Fibroblast of skin of scalp (primary cell): ENCODE measurements at places on chromosomes 6 and 20.

DNA sequence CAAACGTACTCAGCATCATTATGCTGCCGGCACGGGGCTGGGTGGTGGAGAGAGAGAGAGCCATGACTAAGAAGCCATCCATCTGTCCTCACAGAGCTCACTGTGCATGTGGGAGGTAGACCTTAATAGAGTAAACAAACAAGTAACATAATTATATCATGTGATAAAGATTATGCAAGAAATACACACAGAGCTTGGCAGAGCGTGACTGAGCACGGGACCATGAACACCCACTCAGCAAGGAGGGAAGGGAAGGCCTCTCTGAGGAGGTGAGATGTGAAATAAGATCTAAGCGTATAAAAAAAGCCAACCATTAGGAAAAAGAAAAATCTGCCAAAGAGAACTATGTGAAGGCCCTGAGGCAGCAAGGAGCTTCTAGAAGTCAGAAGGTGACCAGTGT, 207.5 kb downstream of the PTPRT start:
- no peak for DNase-seq

GRCh38 chr6:4157506-4157905, 22.1 kb upstream of the ECI2 start:
- no peak for DNase-seq

DNA sequence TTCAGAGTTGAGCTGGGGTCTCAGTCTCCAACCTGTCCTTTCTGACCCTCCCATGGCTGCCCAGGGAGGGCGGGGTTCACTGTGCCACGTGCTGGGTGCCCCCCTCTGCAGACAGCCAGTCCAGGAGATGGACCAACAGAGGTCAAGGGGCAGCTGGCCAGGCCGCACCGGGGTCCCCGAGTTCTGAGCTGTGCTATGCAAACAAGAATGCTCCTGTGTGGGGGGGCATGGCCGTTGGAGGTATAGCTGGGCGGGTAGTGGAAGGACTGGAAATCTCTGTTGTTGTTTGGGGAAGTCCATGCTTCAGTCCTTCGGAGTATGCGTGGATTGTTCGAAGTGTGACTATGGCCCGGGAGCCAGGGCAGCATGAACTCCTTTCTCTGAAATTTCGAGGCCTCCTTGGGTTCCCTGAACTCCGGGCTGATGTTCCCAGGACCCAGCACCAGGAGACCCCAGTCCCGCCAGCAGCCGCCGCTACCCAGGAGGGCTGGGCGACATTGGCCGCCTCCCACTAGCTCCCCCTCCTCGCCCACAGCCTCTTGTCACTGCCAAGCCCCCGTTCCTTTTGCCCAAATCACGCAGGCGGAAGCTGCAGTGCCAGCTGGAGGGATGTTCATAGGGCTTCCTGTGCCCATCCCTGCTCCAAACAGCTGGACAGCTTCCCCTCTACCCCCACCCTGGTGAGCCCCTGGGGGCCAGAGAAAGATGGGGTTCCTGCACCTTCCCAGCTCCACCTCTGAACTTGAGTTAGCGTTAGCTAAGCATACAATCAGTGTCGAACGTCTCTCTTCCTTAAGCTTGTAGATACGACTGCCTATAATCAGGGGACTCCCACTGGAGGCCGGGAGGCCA, 126.6 kb downstream of the TAF4 start:
- no peak for DNase-seq

DNA sequence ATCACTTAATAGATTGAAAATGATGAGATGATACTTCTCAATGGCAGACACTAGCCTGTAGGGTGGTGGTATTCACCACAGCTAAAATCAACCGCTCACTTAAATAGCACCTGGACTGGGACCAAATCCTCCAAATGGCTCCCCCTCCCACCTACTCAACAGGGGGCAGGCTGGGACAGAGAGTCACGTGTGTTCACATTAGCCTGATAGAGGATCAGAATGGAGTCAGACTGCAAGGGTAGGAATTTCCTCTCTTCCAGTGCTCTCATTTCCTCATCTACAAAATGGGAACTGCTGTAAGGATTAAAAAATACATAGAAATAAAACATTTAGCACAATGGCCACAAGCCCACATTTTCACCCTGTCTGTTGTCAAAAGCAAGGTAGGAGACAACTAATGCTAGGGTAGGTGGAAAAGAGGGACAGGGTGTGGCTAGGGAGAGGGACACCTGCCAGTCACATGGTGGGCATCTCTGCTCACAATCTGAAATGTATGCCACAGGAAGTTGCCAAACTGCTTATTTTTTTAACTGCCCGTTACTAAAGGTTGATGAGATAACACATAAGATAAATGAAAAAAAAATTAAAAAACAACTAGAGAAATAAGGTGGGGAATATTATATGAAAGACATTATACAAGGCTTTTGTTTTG, 55.3 kb downstream of the BACH2 start:
- DNase-seq: no peak
